ENCODE measurements at places on chromosomes 12 and 14.

- no peak for DNase-seq
Observed at GRCh38 chr12:104063712-104064030, 660 bp upstream of the HCFC2 start.

DNA sequence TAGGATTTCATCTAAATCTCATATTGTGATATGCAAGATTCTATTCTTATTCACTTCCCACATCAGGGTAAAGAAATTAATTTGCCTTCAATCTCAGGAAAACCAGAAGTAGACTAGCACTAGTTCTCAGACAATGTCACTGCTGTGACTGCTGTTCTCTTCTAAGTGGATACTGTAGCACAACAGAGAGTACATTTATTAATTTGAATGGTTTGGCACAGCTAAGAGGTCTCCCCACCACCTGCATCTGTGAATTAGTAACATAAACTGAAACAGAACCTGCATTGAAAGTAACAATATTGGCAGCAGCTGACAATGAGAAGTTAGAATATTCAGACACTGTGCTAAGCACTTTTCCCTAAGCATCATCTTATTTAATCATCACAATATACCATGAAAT lies 253.1 kb downstream of the PDZRN4 start:
- DNase-seq: no peak

DNA sequence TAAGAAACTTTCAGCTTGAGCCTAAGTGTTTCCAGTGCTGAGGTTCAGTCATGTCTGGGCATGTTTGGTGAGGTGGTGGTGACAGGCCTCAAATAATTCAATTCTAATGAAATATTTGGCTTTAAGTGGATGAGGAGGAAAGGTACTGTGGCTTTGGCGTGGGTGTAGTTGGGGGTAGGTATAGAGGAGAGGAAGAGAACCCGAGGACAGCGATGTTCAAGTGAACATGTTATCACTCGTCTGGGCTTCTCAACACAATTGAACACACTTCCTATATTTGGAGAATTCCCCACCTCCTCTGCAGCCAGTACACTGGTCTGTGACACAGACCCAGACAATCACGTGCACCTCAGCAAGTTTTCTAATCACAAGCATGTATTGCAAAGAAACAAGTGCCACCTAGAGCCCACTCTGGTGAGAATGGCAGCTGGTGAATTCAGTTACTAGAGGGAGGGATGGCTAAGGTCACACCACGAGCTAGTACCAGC lies 53.0 kb downstream of the IFNG-AS1 start:
- no peak for DNase-seq

DNA sequence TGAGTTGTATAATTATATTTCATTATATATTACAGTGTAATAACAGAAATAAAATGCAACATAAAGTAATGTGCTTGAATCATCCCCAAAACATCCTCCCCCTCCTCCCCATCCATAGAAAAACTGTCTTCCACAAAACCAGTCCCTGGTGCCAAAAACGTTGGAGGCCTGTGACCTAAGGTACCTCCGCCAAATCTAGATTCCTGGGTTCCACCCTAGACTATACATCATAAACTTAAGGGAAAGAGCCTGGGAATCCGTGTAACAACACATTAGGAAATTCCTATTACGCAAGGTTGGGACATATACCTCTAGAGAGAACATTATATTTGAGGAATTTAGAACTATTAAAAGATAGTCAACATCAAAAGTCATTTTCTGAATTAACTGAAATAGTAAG lies 38.0 kb downstream of the SPPL3 start:
- no peak for DNase-seq

DNA sequence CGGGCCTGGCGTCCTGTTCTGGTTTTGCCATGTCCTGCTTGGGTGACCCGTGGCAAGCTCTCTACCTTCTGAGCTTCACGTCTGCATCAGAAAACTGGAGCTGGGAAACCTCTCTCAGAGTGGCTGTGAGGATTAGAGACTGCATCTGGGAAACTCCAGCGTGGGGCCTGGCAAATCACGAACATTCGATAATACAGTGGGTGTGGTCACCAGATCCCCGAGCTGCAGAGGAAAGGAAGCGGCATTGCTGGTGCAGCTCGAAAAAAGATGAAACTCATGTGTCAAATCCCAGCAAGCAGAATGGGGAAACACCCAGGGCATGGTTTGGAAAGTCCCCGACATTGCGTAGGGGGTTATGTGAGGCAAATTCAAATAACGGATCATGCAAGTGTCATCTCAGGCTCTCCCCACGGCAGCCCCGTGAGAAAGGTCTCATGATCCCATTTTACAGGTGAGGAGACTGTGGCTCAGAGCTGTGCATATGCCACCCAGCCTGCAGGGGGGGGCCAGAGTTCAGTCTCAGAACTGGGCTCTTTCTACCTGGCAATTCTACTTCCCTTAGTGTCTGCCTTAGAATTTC lies 98.1 kb upstream of the VRK1 start:
- DNase-seq: no peak

- no peak for DNase-seq
Observed at GRCh38 chr14:54001189-54001878, 44.7 kb upstream of the BMP4 start.

DNA sequence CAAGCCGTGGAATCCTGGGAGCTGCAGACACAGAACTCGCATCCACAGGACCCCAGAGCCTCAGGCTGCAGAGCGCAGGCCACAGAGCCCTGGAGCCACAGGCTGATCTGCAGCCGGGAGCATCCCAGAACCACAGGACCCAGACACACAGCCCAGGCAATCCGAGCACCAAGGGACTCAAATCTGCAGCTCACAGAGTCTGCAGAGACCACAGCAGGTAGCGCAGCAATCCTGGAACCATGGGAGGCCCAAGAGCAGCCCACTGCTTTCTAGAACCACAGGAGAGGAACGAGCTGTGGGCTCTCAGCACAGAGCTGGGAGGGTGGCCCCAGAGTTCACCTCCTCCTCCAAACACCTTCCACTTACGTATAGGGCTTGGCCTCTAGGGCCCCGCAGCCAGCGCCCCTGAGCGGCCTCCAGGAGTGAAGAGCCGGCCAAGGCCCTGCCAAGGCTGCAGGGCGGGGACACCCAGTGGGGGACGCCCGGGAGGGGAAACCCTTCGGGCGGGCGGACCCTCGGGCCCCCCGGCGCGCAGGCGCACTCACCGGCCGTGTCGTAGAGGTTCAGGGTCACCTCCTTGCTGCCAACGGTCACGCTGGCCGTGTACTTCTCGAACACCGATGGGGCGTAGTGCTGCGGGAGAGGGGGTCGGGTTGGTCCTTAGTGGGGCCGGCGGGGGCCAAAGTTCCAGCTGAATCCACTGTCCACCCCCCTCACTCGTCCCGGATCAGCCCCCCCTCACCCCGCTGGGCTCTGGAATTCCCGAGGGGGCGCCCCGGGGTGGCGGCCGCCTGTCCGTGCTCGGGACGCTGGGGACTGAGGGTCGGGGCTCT lies 665 bp downstream of the RHOF start:
- no peak for DNase-seq

GRCh38 chr12:24742378-24742777 lies 206.5 kb downstream of the BCAT1 start:
- no peak for DNase-seq

- no peak for DNase-seq
Observed at GRCh38 chr12:28374556-28374955, 184.3 kb downstream of the CCDC91 start.

GRCh38 chr12:121866331-121866730 lies 7.7 kb upstream of the HPD start:
- no peak for DNase-seq

DNA sequence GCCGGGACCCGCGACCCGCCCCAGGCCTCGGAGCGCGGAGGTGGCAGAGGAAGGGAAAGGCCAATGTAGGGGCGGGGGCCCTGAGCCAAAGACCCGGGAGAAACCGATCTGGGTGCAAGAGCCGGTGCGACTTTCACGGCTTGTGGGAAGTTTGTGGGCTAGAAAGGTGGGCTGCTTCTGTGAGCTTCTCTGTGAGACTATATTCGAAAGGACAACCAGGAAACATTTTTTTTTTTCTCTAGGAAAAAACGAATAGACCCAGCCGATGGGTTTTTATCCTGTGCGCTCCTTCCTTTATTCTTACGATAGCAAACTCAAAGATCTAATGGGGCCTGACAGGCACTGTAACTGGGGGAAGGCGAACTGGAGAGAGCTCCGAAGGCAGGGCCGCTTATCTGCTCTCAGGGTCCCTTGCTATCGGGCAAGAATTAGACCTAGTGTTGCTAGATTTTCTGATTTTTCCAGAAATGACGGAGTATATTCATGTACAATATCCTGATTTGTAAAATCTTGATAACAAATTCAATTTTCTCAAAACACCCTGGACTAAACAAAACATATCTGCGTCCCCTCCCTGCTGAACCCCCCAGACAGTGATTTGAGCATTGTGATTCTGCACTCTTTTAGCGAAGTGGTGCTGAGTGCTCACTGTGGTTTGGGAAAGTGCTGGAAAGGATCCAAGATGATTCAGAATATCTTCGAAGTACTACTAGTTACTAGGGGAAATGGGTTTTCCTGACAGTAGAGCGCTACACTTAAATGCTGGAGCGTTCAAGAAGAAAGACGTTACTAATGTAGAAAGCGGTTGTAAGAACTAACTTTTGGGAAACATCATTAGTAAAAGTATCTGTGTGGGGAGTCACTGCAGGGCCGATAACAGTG lies 563 bp upstream of the STXBP6 start:
- DNase-seq: no peak

GRCh38 chr12:131950182-131950913 lies 606 bp downstream of the EP400 start:
- DNase-seq: no peak

Data from activated CD8-positive, alpha-beta memory T cell treated with anti-CD3 and anti-CD28 coated beads for 48 hours (primary cell).